T-cell (primary cell): ENCODE measurements at places on chromosomes 12 and 14. TPM values are rescaled to one million over a fixed set of nuclear protein-coding genes. Genes with fewer than 3 reads are reported as not detected.

Gene SRRM4
- total RNA-seq: not detected

GRCh38 chr12:271161-271560 is 8.5 kb upstream of the SLC6A13 start:
- no peak for DNase-seq

Gene LRFN5
- total RNA-seq: not detected

- DNase-seq: no peak
Observed at GRCh38 chr12:31002999-31003398, 70.7 kb upstream of the DDX11 start.

Gene TAS2R30
- 3.3 TPM for total RNA-seq

DNA sequence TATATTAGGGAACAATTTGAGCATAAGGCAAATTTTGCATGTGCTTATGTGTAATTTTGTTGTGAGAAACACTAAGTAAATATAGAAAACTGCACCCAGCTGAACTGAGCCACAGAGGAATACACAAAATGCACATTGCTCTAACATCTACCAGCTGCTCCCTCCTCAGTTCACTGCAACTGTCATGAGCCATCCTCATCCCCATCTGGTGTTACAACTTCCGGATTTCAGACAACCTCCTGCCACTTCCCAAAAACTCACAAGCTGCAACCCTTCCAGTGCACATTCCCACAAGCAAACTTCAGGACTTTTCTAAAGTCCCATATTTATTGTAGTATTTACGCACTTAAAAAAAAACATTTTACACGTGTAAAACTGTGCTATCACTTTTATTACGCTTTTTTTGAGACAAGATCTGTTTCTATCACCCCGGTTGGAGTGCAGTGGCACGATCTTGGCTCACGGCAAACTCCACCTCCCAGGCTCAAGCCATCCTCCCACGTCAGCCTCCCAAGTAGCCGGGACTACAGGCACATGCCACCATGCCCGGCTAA is 169.1 kb upstream of the TBX3 start:
- no peak for DNase-seq

DNA sequence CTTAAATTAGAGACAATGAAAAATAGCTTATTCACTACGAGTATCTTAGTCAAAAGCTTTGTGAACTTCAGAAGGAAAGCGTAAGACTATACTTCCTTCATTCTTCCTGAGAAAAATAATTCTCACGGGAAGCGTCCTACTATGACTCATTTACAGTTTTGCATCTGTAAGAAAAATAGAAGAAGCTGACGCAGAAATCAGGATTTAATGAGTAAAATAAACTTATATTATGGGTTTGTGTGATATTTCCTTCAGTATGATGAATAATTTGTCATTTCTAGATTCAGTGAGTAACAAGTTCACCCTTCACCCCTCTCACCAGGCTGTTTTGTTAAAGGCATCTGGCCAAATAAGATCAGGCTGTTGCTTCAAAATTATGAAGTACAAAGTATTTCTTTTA is 17.8 kb upstream of the PDE3A start:
- no peak for DNase-seq

Gene GLIPR1L1
- total RNA-seq: not detected

Gene TAPBPL
- total RNA-seq: 22.6 TPM

DNA sequence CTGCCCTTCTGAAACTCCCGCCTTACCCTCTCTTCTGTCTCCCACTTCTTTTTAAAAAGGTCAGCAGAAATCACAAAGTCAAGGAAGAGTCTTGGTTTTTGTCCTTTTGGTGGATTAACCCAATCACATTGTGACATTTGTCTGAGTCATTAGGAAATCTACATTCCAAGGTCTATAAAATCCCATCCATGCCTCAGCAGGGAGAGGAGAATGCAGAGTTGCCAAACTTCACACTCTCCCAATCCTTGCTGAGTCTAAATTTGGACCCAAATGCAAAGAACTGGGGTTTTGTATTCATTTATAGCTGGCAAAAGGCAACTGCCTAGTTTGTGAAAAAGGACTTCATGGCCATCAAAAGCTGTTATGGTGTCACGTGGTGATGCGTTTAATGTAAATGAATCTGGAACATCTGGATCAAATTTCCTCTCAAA is 67.9 kb downstream of the TMEM30B start:
- DNase-seq: no peak

GRCh38 chr12:53207042-53207441 is at the start of gene ITGB7:
ITGB7 (minus strand) TSS chr12:53207251; CDS start chr12:53200443, 6,808 bp downstream.
- DNase-seq: peak; percentile 62

GRCh38 chr12:109256011-109256410 is 53.1 kb downstream of the FOXN4 start:
- no peak for DNase-seq

Gene GUCY2C
- total RNA-seq: 0.06 TPM

DNA sequence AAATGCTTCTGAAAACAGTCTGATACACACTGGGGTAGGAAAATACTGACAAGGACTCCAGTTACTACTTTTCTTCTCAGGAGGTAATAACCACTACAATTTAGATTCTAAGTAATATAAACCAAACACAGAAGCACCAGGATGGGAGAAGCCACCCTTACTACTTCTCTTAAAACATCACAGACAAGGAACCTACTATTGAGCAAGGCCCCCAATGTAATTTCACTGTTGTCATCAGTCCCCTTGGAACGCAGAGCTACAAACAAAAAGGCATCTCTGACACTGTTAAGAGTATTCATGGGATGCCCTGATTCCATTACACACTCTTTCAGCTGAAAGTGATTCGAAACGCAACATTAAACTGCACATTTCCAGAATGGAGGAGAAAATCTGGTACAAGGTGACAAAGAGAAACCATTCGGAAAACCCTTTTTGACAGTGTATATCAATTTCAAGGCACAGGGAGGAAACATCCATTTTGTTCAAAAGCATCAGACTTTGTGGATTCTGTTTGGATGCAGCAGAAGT is 185.9 kb downstream of the PPM1H start:
- DNase-seq: no peak

Gene CLEC4D
- not detected for total RNA-seq

Gene CLEC14A
- not detected for total RNA-seq

Gene COQ10A
- total RNA-seq: 29.9 TPM

GRCh38 chr14:60275932-60276331 is 26.9 kb downstream of the PPM1A start:
- DNase-seq: no peak

Gene GNPNAT1
- total RNA-seq: 10.0 TPM

Gene ACSS3
- total RNA-seq: 0.41 TPM

Gene TSPAN19
- total RNA-seq: not detected

GRCh38 chr14:92553438-92553837 is 39.9 kb downstream of the RIN3 start:
- DNase-seq: no peak

GRCh38 chr12:119694111-119694510 is 26.2 kb downstream of the PRKAB1 start:
- DNase-seq: no peak

Gene IL23A
- 29.9 TPM for total RNA-seq

GRCh38 chr12:70928071-70928470 is 7.5 kb upstream of the PTPRR start:
- no peak for DNase-seq

DNA sequence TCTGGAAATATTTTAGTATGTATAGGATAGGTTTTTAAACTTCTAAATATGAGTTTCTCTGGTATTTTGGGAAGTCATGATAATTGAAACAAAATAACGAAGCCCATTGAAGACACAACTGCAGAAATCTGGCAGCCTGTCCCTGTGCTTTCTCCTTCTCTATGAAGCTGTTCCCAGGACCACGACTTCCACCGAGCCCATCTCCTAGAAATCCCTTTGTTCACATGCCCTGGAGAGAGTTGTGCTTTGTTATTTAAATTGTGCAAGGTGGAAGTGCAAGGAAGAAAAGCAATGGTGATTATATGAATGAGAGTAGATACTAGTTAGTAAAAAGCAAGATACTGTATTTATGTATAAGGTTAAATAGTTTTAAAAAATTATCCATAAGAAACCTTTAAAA is 32.2 kb downstream of the STK38L start:
- no peak for DNase-seq

Gene RIC8B
- 13.9 TPM for total RNA-seq

Gene NANOG
- 0.64 TPM for total RNA-seq

Gene EPYC
- total RNA-seq: not detected

Gene SMAGP
- total RNA-seq: 3.4 TPM

GRCh38 chr14:61699027-61699426 is 3.7 kb downstream of the HIF1A start:
- DNase-seq: no peak

GRCh38 chr14:63045612-63046320 is 508 bp upstream of the KCNH5 start:
- no peak for DNase-seq

DNA sequence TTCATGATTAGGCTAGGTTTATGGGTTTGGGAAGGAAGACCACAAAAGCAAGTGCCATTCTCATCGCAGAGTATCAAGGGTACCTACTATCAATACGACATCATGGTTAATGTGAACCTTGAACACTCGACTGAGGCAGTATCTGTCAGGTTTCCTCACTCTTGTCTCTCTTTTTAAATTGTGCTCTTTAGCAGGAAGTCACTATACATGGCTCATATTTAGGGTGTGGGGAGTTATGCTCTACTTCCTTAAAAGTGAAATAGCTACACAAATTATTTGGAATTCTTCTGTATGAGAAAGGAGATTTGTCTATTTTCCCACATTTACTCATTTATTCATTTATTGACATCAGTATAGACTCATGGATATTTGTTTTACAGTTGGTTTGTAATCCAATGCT is 5.9 kb upstream of the CLEC4E start:
- no peak for DNase-seq

- DNase-seq: no peak
Observed at GRCh38 chr14:89540830-89541470, 123.9 kb upstream of the FOXN3 start.

Gene SETD3
- 52.4 TPM for total RNA-seq

DNA sequence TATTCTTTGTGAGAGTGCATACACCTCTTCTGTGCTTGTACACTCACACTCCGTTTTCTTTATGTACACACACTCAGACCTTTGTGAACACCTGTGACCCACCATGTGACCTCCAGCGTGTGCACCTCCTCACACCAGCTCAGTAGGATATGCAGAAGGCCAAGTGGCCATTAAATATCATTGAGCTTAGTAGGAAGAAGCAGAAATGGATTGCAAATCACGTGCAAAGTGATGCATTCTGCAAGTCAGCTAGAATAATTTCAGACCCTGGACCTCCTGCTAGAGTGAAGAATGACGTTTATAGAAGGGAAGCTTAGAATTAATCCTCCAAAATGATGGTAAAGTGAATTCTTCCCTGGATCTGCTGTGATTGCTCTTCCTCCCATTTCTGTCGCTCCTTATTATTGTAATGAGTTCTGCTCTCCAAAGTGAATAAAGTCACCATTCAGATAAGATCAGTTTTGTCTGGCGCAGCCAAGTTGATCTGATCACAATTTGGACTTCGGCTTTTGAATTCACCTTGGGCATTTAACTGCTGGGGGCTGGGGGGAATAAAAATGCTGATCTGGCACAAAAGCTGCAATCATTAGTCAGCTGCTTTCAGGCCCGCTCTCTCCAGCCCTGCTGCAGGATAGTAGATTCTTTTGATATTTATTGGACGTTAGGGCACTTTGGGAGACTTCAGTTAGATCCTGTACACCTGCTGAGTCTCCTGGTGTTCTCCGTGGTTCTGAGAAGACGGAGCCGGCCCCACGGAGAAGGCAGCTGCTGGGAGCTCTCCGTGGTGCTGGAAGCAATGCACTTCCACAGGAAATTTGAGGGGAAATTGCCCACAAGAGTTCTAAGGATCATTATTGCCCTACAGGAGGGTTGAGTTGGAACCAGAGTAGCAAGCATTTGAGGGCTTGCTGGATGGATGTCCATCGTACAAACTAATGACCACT is 12.4 kb upstream of the NRXN3 start:
- DNase-seq: no peak

DNA sequence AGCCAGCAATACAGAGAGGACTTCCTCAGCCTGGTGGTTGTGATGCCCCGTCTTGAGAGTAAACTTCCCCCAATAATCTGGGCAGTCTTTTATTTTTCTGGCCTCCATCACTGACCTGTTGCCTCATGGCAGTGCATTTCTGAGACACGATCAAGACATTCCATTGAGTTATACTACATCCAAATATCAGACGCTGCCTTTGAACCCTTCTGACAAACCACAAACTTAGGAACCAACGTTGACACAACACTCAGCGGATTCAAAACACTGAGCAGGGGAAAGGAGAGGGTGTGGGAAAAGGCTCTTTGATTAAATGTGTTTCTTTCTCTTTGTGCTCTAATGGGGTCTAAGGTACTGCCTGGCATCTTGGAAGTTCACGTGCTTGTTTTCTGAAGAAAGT is 100.7 kb upstream of the TBX5 start:
- no peak for DNase-seq

GRCh38 chr12:132886529-132887477 is 602 bp downstream of the CHFR start:
- no peak for DNase-seq

Gene DDX24
- total RNA-seq: 258 TPM

DNA sequence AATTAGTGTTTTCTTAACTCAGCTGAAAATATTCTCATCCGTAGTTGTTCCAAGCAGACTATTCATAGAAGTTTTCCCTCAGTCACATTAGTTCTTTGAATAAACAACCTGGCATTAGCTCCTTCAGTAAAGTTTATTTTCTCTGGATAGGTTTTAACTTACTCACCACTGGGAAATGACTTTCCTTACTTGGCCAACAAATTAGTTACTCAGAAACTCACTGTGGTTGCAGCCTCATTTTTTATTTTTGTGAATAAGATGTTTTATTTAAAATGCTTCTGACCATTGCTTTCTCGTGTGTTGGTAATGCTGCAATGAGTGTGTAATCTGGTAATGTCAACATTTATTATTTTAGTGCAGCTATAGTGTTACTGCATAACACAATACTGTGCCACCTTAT is 74.9 kb downstream of the NOVA1 start:
- DNase-seq: no peak

- DNase-seq: no peak
Observed at GRCh38 chr14:96783043-96783914, 13.9 kb upstream of the VRK1 start.

GRCh38 chr12:53992377-53992889 is 7.5 kb downstream of the HOXC10 start:
- DNase-seq: no peak

Gene CAPS2
- total RNA-seq: 2.4 TPM

Gene SLC17A8
- not detected for total RNA-seq

GRCh38 chr12:66045506-66045905 is 85.0 kb downstream of the LLPH start:
- no peak for DNase-seq

Gene KERA
- total RNA-seq: not detected
